GM18507 (cell line): ENCODE measurements at places on chromosomes 6 and 20.
A peak's percentile ranks its signal among the peaks of the same experiment; 100 is the strongest.

DNA sequence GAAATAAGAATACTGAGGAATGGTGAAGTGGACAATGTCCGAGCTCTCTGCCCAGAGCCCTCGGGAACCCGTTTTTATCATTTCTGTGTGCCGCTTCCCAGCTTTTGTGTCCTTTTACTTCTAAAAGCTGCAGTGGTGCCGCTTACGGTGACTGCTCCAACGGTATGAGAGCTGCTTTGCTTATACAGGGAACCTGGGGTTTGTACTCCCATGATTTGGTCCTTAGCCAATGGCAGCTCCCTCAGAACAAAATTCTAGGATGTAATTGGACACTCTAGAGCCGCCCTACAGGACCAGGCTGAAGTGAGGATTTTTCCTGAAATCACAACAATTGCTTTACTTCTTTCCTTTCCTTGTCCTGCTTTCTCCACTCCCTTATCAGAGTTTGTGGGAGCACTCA lies 24.2 kb upstream of the PCSK2 start:
- DNase-seq = no peak

DNA sequence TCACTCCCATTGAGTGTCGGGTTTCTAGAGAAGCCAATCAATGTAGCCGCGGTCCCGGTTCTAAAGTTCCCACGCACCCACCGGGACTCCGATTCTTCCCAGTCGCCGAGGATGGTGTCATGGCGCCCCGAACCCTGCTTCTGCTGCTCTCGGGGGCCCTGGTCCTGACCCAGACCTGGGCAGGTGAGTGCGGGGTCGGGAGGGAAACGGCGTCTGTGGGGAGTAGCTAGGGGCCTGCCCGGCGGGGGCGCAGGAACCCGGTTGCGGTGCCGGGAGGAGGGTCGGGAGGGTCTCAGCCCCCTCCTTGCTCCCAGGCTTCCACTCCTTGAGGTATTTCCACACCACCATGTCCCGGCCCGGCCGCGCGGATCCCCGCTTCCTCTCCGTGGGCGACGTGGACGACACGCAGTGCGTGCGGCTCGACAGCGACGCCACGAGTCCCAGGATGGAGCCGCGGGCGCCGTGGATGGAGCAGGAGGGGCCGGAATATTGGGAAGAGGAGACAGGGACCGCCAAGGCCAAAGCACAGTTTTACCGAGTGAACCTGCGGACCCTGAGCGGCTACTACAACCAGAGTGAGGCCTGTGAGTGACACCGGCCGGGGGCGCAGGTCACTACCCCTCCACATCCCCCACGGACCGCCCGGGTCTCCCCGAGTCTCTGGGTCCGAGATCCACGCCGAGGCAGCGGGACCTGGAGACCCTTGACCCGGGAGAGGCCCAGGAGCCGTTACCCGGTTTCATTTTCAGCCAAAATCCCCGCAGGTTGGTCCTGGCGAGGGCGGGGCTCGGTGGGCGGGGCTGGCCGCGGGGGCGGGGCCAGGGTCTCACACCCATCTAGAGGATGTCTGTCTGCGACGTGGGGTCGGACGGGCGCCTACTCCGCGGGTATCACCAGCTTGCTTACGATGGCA lies 35.2 kb upstream of the HLA-G start:
- no peak for DNase-seq

- no peak for DNase-seq
Observed at GRCh38 chr20:40481337-40481736, 207.7 kb downstream of the MAFB start.

DNA sequence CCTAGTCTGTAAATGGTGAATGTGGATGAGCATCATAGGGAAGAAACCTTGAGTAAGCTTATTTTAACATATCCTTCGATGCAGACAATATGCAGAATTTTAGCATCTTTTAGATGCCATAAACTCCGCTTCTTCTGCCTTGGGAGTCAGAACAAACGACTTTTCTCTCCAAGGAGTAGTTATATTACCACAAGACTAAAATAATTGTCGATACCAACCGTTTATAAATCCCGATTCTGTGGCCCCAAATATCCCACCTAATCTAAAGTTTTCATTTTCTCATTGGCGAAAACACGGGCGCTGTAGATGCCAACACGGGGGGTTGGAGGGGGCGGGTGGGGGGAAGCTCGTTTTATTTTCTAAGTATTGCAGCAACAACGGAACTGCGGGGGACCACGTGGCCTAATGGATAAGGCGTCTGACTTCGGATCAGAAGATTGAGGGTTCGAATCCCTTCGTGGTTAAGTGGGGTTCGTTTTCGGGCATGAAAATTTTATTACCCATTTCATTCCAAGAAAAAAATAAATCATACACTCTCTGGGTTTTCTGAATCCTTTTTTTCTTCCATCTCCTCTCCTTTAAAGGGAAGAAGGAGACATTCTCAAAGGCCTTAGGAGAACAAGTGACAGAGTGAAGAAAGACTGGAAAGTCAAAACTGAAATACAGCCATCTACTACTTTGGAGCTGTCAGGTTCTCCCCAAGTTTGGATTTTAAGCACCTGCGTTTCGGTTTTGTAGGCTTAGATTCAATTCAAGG lies 65.5 kb upstream of the BTN3A2 start:
- no peak for DNase-seq

- DNase-seq = no peak
Observed at GRCh38 chr6:52381249-52381648, 19.3 kb downstream of the PAQR8 start.

- no peak for DNase-seq
Observed at GRCh38 chr20:56433880-56434255, 21.8 kb downstream of the CASS4 start.

GRCh38 chr6:39330057-39330456 lies 7.6 kb upstream of the KCNK16 start:
- DNase-seq = no peak

GRCh38 chr6:37456126-37456525 lies 23.1 kb downstream of the CMTR1 start:
- DNase-seq = no peak

GRCh38 chr6:79878142-79878748 lies 69.1 kb downstream of the ELOVL4 start:
- no peak for DNase-seq

GRCh38 chr20:63651942-63652191 lies 1.4 kb downstream of the STMN3 start:
- DNase-seq = no peak

GRCh38 chr6:116397914-116398313 lies 27.2 kb downstream of the DSE start:
- DNase-seq = no peak

DNA sequence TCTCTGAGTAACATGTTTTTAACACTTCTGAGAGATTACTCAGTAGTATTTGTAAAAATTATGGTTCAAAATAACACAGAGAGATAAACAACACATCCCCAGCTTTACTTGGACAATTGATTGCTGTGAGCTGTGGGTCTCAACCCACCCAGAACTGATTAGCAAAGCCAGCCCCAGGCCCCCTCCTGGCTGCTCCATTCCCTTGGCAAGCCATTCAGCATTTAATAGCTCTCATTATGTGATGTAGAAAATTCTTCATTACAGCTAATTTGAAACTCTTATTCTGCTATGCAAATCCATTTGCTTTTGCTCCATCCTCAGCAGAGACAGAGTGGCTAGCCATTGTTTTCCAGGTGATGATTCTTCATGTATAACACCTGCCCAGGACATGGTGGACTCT lies 16.6 kb upstream of the SIRT5 start:
- DNase-seq = no peak

DNA sequence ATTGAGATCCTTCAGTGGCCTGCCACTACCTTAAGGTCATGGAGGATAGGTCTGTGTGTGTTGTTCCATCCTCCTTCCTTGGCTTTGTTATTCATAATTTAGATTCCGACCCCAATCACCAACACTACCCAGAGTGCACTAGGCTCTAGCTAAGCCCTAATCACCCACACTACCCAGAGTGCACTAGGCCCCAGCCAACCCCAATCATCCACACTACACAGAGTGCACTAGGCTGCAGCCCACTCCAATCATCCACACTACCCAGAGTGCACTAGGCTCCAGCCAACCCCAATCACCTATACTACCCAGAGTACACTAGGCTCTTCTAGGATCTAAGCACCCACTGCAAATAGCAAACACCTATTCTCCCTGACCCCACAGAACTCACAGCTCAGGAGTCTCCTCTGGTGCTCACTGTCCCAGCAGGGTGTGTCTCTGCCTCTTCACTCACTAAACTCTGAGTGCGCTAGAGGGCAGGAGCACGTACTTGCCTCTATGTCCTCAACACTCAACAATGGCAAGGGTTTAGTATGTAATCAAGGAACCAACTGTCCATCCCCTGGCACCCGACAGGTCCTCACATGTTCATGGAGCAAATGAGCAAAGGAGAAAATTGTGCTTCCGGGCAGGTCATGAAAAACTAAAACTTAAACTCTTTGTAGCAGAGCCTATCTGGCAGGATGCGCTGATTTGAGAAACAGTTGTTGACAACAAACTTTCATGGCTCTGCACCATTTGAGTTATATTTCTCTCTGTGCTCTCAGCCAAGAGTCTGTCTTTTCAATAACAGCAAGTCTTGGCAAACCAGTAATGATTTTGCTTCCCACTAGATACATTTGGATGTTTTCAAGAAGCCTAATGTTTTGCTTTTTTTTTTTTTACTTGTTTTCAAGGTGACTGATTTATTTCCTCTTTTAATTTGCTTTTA lies 54.3 kb downstream of the SLC22A23 start:
- DNase-seq = no peak

DNA sequence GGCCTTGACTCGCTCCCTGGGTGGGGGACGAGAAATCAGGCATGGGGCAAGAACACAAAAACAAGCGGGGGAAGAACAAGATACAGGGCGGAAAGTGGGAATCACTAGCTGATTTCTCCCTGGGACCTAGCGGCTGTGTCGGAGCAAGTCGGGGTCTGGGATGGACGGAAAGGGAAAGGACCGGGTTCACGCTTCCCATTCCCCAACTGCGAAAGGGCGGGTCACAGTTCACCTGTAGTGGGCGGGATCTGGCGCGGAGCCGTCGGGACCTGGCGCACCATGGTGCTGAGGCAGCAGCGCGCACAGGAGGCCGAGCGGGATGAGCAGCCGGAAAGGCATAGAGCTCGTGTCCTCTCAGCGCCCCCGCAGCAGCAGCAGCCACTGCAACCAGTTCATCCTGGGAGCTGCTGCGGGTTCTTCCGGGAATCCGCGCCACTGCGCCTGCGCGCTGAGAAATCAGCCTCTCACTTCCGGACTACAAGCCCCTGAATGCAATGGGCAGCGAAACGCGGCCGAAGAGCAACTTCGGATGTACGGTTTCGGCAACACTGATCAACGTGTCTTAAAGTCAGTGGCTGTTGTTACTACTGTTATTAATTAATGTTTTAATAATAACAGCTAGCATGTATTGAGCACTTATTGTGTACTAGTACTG lies at the start of gene EDEM2:
EDEM2 (minus strand) TSS at position 417 of the 655 bp plus-strand sequence; CDS start at position 339, 78 bp downstream.
- peak; percentile 91 for DNase-seq

DNA sequence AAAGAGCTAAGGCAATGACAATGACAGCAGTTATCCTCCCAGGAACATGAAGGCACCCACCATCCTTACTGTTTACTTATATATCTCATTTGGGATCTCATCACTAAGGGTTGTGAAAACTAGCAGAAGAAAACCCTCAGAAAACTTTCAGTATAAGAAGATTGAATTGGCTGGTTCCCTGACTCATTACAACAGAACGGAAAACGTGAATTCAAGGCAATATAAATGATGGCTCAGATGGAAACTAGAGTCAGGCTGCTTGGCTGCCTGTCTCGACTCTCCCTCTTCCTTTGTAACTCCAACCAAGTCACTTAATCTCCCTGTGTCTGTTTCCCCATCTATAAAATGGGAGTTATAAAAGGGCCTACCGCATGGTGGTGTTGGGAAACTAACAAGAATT lies 387.1 kb upstream of the JARID2 start:
- DNase-seq = no peak

GRCh38 chr20:59580991-59581401 lies 23.3 kb upstream of the PHACTR3 start:
- no peak for DNase-seq

- no peak for DNase-seq
Observed at GRCh38 chr6:168507297-168507696, 66.3 kb downstream of the SMOC2 start.

GRCh38 chr6:146598772-146599405 lies at the start of gene ADGB:
TSS of gene ADGB (plus strand) at chr6:146598972. CDS start at chr6:146599041, 69 bp downstream.
- no peak for DNase-seq

GRCh38 chr6:126738146-126738545 lies 380.3 kb upstream of the RSPO3 start:
- no peak for DNase-seq

GRCh38 chr20:32583581-32584070 lies 1.5 kb downstream of the NOL4L start:
- no peak for DNase-seq

DNA sequence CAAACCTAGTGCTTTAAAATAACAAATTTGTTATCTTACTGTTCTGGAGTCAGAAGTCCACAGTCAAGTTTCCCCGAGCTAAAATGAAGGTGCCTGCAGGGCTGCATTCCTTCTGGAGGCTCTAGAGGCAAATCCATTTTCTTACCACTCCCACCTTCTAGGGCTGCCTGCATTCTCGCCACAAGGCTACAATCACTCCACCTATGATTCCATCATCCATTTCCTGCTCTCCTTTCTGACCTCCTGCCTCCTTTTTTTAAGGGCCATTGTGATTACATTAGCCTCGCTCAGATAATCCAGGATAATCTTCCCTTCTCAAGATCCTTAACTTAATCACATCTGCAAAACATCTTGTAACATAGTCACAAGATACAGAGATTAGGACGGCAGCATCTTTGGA lies 42.4 kb upstream of the SIRT5 start:
- no peak for DNase-seq

DNA sequence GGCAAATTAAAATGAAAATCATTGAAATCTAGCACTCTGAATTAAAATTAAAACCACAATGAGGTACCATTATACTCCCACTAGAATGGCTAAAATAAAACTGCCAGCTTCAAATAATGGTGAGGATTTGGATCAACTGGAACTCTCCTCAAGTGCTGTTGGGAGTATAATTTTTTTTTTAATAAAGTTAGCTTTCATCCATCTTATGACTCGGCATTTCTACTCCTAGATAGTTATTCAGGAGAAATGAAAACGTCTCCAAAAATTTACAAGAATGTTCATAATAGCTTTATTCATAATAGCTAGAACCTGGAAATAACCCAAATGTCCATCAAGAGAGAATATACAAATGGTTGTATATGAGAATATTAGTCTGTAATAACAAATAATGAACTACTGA lies 63.2 kb downstream of the ASXL1 start:
- DNase-seq = no peak

DNA sequence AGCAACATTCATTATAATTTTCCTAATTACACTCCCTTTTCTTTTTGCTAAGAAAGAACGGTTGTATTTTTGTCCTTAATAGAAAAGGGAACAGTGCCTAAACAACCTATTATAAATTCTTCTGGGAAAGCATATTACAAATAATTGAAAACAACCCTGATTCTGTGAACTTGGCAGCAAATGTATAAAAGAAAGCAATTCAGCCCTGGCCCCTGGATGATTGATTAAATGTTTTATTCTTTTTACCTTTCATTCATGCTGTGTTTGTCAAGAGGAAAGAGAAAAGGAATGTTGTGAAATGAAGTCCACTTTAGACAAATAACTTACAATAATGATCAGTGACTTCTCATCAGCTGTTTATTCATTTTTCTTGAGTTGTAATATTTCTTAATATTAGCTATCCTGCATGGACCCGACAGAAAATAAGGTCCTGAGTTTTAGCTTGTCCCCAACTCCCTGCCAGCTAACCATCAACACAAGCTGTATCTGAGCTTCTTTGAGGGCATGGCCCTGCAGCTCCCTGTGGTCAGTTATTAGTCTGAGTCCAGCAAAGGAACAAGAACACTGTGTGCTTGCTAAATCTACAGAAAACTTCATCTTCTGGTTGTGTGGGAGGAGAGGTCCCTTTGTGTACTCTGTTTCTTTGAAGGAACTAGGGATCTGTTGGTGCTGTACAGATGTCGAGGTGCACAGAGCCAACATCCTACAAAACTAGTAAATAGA lies 248.2 kb downstream of the LAMA2 start:
- DNase-seq = no peak

GRCh38 chr20:60960500-60960899 lies 291.6 kb upstream of the CDH4 start:
- DNase-seq = no peak
